ENCODE measurements at places on chromosomes 2 and 18.

DNA sequence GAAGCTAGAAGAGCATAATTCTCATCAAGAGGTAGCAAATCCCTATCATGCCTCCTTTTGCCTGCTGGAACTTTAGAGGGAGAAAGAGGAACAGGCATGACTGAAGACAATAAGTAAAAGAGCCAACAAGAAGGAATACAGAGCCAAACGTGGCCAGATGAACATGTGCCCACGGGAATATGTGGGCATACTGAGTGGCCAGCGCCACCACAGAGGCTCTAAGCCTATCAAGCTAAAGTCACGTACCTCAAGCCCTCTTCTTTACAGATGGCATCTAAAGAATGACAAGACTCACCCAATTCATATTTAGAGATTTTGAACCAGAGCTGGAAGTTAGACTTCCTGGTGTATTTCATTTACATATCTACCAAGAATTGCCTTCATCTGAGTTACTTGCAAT lies 59.9 kb upstream of the ITGA4 start:
- H3K4me3 ChIP-seq = no peak overlapping the region
- DNase-seq = no peak
- peaks cover 18% of the 10 kb centered on the region for H3K36me3 ChIP-seq
- H3K27ac ChIP-seq = no peak overlapping the region

DNA sequence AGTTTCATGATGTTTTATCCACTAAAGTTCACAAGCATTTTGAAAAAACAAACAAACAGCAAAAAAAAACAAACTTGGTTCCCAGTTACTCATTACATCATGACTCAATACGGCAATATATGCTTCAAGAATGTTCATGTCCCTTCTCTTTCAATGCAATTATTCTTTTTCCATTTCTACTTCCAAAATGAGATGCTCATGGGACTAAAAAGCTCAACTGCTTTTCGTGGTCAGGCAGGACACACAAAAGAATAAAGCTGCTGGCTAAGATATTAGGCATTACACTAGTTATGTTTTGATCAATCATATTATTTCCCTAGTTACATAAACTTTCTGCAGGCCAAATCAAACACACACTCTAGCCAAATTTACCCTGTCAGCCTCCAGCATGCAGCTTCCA lies 301.3 kb downstream of the EPHA4 start:
- peaks cover 39% of the 10 kb centered on the region for H3K27me3 ChIP-seq
- H3K4me3 ChIP-seq = no peak overlapping the region
- H3K36me3 ChIP-seq = no peaks in the 10 kb centered on the region
- no peak for DNase-seq

DNA sequence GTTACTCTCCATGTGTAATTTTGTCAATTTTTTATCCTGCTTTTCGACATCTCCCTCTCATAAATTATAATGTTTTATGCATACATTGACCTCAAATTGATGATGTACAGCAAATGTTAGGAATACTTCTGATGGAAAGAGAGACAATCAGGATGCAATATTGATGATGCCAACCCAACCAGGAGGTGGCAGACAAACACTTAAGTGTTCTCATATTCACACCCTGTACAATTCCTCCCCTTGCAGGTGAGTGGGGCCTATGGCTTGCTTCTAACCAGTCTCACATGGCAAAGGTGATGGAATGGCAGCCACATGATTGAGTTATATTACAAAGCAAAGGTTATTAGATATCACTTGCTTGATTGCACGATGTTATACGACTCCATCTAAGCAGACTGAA lies 594.3 kb upstream of the REG3G start:
- H3K4me3 ChIP-seq = no peak overlapping the region
- no peak for DNase-seq
- H3K27ac ChIP-seq = no peak overlapping the region
- H3K4me1 ChIP-seq = no peaks in the 10 kb centered on the region

DNA sequence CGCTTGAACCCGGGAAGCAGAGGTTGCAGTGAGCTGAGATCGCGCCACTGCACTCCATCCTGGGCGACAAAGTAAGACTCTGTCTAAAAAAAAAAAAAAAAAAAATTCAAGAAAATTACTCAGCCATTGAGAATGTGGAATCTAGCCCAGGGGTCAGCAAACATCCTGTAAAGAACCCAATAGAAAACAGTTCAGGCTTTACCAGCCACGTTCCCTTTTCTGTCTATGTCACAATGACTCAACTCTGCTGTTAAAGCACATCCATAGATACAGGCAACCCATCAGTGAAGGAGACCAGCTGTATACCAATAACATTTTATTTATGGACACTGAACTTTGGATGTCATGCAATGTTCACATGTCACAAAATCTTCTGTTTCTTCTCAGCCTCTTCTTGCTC lies 435.6 kb upstream of the GYPC start:
- no peaks in the 10 kb centered on the region for H3K4me1 ChIP-seq
- H3K36me3 ChIP-seq = no peaks in the 10 kb centered on the region
- H3K27me3 ChIP-seq = no peaks in the 10 kb centered on the region

DNA sequence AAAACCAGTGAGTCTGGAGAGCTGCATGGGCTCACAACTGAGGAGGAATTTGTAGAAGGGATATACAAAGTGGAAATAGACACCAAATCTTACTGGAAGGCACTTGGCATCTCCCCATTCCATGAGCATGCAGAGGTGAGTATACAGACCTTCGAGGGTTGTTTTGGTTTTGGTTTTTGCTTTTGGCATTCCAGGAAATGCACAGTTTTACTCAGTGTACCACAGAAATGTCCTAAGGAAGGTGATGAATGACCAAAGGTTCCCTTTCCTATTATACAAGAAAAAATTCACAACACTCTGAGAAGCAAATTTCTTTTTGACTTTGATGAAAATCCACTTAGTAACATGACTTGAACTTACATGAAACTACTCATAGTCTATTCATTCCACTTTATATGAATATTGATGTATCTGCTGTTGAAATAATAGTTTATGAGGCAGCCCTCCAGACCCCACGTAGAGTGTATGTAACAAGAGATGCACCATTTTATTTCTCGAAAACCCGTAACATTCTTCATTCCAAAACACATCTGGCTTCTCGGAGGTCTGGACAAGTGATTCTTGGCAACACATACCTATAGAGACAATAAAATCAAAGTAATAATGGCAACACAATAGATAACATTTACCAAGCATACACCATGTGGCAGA lies 3.6 kb downstream of the TTR start:
- peaks cover 33% of the 10 kb centered on the region for H3K27me3 ChIP-seq
- no peak for DNase-seq
- no peaks in the 10 kb centered on the region for H3K4me1 ChIP-seq
- H3K27ac ChIP-seq = no peak overlapping the region
- H3K4me3 ChIP-seq = no peak overlapping the region

GRCh38 chr2:54673501-54673998 lies 49.9 kb upstream of the EML6 start:
- no peak for DNase-seq
- H3K4me3 ChIP-seq = no peak overlapping the region

DNA sequence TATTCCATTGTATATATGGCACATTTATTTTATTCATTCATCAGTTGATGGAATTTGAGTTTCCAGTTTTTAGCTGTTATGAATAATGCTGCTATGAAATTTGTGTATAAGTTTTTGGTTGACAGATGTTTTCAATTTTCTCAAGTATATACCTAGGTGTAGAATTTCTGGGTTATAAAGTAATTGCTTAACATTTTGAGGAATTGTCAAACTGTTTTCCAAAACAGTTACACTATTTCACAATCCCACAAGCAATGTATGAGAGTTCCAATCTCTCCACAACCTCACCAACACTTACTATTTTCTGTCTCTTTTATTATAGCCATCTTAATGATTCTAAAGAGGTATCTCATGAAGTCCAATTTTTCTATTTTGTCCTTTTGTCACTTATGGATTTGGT lies 12.5 kb upstream of the WDSUB1 start:
- H3K27me3 ChIP-seq = peaks cover 5% of the 10 kb centered on the region
- H3K4me3 ChIP-seq = no peak overlapping the region
- DNase-seq = no peak
- peaks cover 1% of the 10 kb centered on the region for H3K36me3 ChIP-seq

DNA sequence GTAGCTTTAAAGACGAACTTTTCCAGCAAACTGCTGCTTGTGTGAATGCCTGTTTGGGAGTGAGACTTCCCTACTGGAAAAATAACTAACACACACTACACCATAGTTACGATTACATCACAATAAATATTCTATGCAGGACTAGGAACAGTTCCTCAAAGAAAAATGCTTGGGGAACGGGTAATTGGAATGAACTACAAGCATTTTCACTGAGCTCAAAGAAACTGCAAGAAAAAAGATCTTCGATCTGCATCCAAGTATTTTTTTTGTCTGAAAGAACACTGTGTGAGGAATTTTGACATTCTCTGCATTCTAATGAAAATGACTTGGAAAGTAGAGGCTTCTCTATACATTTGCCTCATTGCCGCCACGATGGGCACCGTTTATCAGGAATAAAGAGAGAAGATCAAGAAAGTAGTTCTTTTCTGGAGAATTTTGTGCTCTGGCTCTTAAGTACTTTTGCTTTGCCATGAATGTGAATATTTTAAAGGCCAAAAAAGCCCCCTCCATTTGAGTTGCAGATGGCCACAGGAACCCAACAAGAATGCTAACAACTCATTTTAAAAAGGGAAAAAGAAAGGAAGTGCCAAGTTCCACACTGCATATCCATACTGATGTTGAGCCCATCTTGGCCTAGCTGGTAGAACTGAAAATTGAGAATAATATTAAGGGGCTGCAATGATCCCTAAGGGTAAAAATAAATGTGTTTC lies 13.6 kb downstream of the LYPD1 start:
- no peaks in the 10 kb centered on the region for H3K27me3 ChIP-seq
- H3K4me3 ChIP-seq = no peak overlapping the region
- no peaks in the 10 kb centered on the region for H3K4me1 ChIP-seq

- no peak overlapping the region for H3K4me3 ChIP-seq
- DNase-seq = no peak
- H3K4me1 ChIP-seq = no peaks in the 10 kb centered on the region
- H3K27me3 ChIP-seq = peaks cover 27% of the 10 kb centered on the region
- peaks cover 1% of the 10 kb centered on the region for H3K36me3 ChIP-seq
Measured at GRCh38 chr2:10879624-10880585, 31.8 kb upstream of the KCNF1 start.

GRCh38 chr2:107402330-107402729 lies 424.4 kb upstream of the RGPD4 start:
- H3K27me3 ChIP-seq = no peaks in the 10 kb centered on the region
- H3K27ac ChIP-seq = no peak overlapping the region
- no peaks in the 10 kb centered on the region for H3K36me3 ChIP-seq
- DNase-seq = no peak
- H3K4me1 ChIP-seq = no peaks in the 10 kb centered on the region
- H3K4me3 ChIP-seq = no peak overlapping the region

DNA sequence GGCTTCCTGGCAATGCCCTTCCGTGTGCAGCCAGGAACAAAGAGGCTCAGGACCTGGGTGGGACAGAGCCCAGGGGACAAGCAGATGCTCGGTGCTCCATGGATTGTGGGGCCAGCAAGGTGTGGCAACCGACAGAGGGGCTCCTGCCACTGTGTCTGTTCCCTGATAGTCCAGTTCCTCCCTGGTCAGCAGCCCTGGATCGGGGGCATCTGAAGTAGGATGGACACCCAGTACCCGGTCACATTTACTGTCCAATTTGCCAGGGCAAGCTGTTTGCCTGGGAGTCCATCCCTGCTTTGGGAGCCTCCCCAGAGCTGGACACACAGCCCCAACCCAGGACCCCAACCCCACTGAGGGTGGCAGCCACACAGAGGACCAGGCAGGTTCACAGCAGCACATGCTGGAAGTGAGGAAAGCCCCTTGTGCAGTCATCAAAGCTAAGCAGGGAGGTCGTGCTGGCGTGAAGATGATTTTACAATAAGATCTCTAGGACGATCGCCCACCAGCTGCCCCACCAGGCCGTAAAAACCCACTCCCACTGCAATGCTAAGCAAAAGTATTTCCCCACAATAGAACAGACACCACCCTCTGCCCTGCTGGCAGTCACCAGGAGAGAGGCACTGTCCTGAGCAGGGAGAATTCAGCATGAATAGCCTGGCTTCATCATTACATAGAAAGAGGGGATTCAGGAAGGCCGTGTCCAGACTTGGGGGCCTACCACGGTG lies 141.7 kb downstream of the NDUFA10 start:
- no peak overlapping the region for H3K4me3 ChIP-seq
- DNase-seq = no peak
- H3K36me3 ChIP-seq = no peaks in the 10 kb centered on the region
- H3K27ac ChIP-seq = no peak overlapping the region

- peaks cover 4% of the 10 kb centered on the region for H3K36me3 ChIP-seq
- no peak for DNase-seq
- peaks cover 13% of the 10 kb centered on the region for H3K4me1 ChIP-seq
- peaks cover 77% of the 10 kb centered on the region for H3K27me3 ChIP-seq
- peak overlapping the region; percentile 36 for H3K4me3 ChIP-seq
Measured at GRCh38 chr2:219628986-219629901, 1.8 kb downstream of the SLC4A3 start.

GRCh38 chr2:238847841-238848690 lies at the start of gene TWIST2:
Gene TWIST2 (plus strand): TSS chr2:238848085. CDS start chr2:238848216, 131 bp downstream.
- no peaks in the 10 kb centered on the region for H3K4me1 ChIP-seq
- no peak within 1 kb of the TSS for H3K27ac ChIP-seq
- DNase-seq = no peak
- H3K4me3 ChIP-seq = no peak within 1 kb of the TSS

GRCh38 chr2:42025151-42025582 lies 22.7 kb upstream of the PKDCC start:
- H3K27ac ChIP-seq = no peak overlapping the region
- H3K4me1 ChIP-seq = no peaks in the 10 kb centered on the region
- no peak for DNase-seq
- H3K4me3 ChIP-seq = no peak overlapping the region
- H3K27me3 ChIP-seq = peaks cover 37% of the 10 kb centered on the region

DNA sequence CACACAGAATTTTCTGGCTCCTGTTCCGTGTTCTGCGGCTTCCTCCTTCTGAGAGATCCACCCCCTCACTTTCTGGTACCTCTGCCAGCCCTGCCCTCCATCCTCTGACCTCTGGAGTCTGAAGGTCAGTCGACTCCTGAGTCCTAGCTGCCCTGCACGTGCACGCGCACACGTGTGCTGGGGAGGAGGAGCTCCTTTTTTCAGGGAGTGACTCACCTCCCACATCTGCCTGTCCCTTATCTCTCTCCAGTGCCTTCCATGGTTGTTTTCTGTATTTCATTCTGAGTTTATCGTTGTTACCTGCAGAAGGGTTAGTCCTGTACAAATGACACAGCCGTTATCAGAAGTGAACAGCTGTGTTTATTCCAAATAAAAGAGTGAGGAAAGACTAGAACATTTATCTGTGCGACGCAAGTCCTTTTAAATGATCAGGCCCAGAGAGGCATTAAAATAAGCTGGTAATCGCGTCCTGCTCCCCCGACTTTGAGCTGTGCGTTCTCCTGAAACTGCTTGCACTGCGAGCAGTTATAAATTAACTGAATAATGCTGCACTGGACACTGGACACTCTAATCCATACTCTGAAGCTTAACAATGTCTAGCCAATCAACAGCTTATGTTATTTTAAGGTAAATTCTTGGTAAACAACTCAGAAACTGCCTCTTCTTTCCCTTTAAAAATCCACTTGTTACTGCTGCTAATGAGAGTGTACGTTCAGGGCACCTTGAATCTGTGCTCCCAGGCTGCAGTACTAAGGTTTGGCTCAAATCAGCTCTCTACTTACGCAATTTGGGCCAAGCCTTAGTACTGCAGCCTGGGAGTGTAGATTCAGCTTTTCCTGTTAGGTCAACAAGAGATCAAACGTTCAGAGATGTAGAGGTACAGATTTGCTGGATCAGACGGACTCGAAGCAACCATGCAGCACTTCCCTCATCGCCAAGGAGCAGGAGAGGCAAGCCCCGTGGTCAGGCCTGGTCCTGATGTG lies 72.5 kb downstream of the GALR1 start:
- H3K4me1 ChIP-seq = no peaks in the 10 kb centered on the region
- H3K4me3 ChIP-seq = no peak overlapping the region
- H3K27ac ChIP-seq = no peak overlapping the region
- DNase-seq = no peak

Measured in central memory CD8-positive, alpha-beta T cell (primary cell).